Mesothelial cell of epicardium (in vitro differentiated cells): ENCODE measurements at places on chromosomes 3 and 15.

DNA sequence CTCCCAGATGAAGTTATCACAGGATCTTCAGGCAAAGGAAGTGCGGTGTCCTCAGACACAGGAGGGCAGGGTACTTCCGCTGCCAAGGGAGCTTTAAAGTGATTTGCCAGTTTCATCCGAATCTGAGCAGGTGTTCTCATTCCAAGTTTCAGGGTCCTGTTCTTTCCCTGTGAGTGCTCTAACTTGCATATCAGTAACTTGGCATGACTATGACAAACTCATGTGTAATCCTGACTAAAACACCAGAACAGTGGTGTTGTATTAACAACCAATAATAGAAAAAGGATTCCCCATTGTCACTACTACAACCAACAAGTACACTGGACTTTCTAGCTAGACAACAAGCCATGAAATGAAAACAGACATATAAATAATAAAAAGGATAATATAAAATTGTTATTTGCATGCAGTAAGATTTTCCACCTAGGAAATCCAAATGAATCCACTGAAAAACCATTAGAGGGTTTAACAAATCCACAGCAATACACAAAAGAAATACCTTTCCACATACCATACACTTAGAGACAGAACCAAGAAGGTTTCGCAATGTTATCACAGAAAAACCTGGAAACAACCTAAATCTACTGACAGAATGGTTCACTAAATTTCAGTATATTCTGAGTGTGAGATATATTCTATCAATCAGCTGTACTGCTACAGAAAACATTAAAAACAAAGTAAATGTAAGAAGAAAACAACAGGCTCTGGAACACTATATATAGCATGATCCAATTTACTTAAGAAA lies 40.9 kb upstream of the RPL35A start:
- H3K27ac ChIP-seq = no peak overlapping the region
- H3K27me3 ChIP-seq = no peaks in the 10 kb centered on the region
- no peaks in the 10 kb centered on the region for H3K36me3 ChIP-seq
- no peak overlapping the region for H3K4me3 ChIP-seq
- no peak for DNase-seq

GRCh38 chr3:141860086-141860669 lies 16.3 kb upstream of the ATP1B3 start:
- DNase-seq = no peak
- no peak overlapping the region for H3K4me3 ChIP-seq
- H3K27me3 ChIP-seq = no peaks in the 10 kb centered on the region

GRCh38 chr3:14460342-14461005 lies 58.1 kb downstream of the SLC6A6 start:
- peaks cover 3% of the 10 kb centered on the region for H3K4me1 ChIP-seq
- no peak overlapping the region for H3K4me3 ChIP-seq
- no peak overlapping the region for H3K27ac ChIP-seq
- H3K27me3 ChIP-seq = no peaks in the 10 kb centered on the region
- peaks cover 8% of the 10 kb centered on the region for H3K36me3 ChIP-seq
- DNase-seq = no peak

GRCh38 chr3:122184591-122184929 lies 1.1 kb downstream of the CASR start:
- no peak for DNase-seq
- no peaks in the 10 kb centered on the region for H3K36me3 ChIP-seq
- peaks cover 8% of the 10 kb centered on the region for H3K4me1 ChIP-seq
- H3K4me3 ChIP-seq = peak overlapping the region; percentile 40

DNA sequence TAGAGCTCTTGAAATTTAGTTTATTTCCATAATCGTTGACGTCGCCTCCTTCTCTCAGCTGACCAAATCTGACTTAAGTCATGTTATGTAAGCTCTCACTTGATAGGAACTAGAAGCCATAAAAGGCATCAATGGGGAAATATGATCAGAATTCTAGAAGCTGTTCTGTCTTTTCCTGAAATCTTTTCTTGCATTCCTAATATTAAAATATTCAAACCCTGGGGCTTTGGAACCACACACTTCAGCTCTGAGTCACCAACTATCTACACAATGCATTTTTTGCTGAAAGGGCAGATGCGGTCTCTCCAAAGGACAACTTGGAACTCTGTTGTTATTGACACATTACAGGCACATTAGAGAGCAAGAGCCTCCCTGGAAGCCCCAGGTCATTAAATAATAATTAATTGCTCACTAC lies 91.3 kb downstream of the LARS2 start:
- peaks cover 44% of the 10 kb centered on the region for H3K36me3 ChIP-seq
- no peak overlapping the region for H3K27ac ChIP-seq

DNA sequence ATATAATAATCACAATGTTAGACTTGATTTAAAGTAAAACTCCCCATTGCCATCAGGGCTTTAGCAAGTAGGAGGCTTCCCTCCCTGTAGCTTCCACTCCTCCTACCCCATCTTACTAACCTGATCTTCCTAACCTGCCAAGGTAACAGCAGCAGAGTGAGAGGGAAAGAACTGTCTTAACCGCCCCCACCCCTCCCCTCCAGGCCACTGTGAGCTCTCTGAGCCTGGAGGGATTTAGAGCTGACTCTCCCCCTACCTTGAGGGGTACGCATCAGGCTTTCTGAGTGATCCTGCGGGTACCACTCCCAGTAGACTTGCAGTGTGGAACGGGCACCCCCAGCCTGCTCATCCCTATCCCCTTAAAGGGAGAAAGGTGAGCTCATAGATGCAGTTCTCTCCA lies 11.4 kb upstream of the PRSS50 start:
- no peaks in the 10 kb centered on the region for H3K36me3 ChIP-seq
- H3K4me3 ChIP-seq = no peak overlapping the region
- peaks cover 16% of the 10 kb centered on the region for H3K4me1 ChIP-seq
- H3K27ac ChIP-seq = no peak overlapping the region
- DNase-seq = no peak

DNA sequence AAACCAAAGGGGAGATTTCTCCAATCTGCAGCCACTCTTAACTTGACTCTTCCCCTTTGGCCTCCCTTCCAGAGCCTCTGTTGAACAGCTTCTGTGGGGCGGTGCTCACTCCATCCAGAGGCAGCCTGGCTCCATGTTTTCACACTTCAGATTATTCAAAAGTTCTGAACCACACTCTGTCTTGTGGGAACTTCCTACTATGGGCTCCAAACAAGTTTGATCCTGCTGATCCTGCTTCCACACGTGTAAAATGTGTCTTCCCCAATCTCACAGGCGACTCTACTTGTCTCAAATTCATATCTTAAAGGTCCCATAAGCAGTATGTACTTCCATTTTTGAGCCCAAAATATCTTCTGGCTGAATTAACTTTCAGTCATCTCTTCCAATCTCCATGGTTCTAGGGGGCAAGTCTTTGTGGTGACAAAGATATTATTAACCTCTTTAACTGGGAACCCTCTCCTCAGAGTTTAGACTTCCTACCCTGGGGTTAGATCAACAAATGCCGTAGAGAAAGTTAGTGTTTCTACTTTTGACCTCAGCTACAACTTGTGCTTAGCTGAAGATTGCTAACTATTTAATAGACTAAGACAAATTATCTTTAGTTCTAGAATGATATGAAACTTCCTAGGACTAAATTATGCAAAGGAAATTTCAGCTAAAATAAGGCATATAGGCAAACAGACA lies 176.3 kb upstream of the BCL6 start:
- H3K27ac ChIP-seq = peak overlapping the region; percentile 14
- DNase-seq = no peak
- peaks cover 1% of the 10 kb centered on the region for H3K36me3 ChIP-seq
- no peak overlapping the region for H3K4me3 ChIP-seq
- peaks cover 32% of the 10 kb centered on the region for H3K4me1 ChIP-seq

GRCh38 chr3:70516076-70516475 lies 203.6 kb upstream of the MDFIC2 start:
- no peaks in the 10 kb centered on the region for H3K36me3 ChIP-seq
- H3K27ac ChIP-seq = no peak overlapping the region
- no peaks in the 10 kb centered on the region for H3K27me3 ChIP-seq
- no peak overlapping the region for H3K4me3 ChIP-seq
- no peak for DNase-seq
- H3K4me1 ChIP-seq = peaks cover 31% of the 10 kb centered on the region

DNA sequence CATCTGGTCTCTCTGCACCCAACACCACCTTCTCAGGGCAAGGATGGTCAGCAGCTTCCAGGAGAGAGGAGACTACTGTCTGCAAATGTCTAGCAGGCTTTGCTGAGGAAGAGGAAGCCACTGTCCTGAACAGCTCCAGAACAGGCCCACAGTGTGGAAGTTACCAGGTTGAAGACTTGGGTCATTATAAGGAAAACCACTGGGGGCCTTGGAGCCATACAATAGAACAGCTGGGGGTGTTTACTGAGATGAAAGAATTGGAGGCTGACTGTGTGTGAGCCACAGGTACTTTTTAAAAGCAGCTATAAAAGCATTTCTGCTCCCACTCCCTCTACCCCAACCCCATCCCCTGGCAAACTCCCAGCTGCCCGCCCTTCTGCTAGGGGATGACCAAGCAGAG lies 24.2 kb downstream of the SRGAP3 start:
- H3K4me1 ChIP-seq = peaks cover 49% of the 10 kb centered on the region
- H3K27ac ChIP-seq = no peak overlapping the region
- H3K27me3 ChIP-seq = peaks cover 1% of the 10 kb centered on the region
- DNase-seq = no peak
- peaks cover 4% of the 10 kb centered on the region for H3K36me3 ChIP-seq

DNA sequence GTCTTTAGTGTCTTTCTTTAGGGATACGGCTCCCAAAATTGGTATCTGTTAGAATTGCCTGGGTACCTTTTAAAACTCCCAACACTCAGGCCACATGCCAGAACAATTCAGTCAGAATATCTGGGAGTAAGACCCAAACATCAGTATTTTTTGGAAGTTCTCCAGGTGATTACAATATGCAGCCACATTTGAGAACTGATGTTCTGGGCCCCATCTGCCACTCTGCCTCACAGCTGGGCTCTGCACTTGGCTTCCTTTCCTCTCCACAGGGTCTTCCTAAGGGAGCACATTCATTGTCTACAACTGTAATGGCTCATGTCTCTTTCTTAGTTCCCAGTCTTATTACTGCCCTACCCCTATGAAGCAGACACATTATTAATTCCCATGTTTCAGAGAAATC lies 394.5 kb downstream of the MFSD1 start:
- H3K4me3 ChIP-seq = no peak overlapping the region
- peaks cover 3% of the 10 kb centered on the region for H3K4me1 ChIP-seq
- peaks cover 67% of the 10 kb centered on the region for H3K27me3 ChIP-seq
- no peak overlapping the region for H3K27ac ChIP-seq
- DNase-seq = no peak

DNA sequence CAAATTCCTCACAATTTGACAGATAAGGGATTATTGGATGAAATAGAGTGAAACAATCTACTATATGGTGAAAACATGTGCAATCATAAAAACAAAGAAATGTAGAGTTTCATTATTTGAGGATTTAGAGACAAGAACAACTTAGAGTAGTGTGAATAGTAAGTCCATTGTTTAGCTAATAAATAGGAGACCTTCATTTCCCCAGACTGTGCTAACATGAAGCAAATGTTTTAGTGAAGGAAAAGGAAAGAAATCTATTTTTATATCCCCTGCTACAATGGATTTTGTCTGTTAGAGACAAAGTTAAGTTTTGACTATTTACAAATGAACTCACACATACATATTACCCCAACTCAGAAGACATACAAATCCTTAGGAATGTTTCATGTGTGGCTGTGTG lies 77.8 kb downstream of the EFL1 start:
- no peak for DNase-seq
- no peaks in the 10 kb centered on the region for H3K27me3 ChIP-seq
- no peak overlapping the region for H3K27ac ChIP-seq
- peaks cover 2% of the 10 kb centered on the region for H3K36me3 ChIP-seq
- H3K4me3 ChIP-seq = no peak overlapping the region

DNA sequence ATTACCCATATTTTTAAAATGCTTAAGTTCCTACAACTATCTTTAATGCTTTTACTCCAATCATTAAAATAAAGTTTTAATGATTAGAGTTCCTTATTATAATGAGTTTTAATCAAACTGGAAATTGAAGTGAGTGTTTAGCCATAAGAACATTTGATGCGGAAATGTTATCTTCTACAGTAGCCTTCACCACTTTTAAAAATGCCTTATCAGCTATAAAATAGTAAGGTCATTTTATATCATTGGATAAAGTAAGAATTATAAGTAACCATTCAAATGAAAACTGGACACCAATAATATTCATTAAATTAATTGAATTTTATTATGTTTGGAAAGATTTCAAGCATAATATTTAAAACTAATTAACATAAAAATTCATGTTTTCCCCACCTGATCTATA lies 825.0 kb upstream of the ROBO1 start:
- peaks cover 5% of the 10 kb centered on the region for H3K27me3 ChIP-seq
- no peaks in the 10 kb centered on the region for H3K36me3 ChIP-seq
- H3K4me1 ChIP-seq = no peaks in the 10 kb centered on the region
- H3K4me3 ChIP-seq = no peak overlapping the region

DNA sequence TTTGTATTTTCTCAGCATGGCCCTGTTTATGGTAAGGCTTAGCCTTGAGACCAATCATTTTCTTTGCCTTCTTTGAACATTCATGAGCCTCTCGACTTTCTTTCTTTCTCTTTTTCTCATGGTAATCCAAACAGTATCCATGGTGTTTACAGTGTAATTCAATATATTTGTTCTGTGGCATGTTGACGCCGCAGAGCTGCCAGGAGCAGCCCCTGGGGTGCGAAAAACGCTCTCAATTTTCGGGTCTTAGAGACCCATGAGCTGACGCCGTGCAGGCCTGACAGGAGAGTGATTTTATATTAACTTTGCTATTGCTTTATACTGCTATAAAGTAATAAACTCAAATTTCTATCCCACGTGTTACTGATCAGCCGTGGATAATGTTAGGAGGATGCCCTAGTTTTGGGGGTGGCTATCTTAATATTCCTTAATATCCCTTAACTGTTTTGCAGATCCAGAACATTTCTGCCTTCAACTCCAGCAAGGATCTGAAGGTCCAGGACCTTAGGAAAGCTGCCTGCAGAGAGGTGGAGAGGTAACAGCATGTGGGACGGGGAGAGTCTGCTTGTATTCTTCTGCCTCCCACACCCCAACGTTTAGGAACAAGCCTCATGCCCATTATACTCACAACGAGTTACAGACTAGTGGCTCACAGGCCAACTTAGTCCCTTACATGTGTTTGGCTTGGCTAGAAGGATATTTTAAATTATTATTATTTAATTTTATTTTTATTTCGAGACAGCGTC lies 29.3 kb upstream of the MYO1E start:
- H3K27me3 ChIP-seq = peaks cover 4% of the 10 kb centered on the region
- H3K4me3 ChIP-seq = no peak overlapping the region
- DNase-seq = no peak
- no peak overlapping the region for H3K27ac ChIP-seq

GRCh38 chr15:48730506-48730905 lies 80.4 kb downstream of the CEP152 start:
- no peaks in the 10 kb centered on the region for H3K27me3 ChIP-seq
- peaks cover 28% of the 10 kb centered on the region for H3K36me3 ChIP-seq
- H3K4me3 ChIP-seq = no peak overlapping the region
- no peak for DNase-seq

- no peaks in the 10 kb centered on the region for H3K4me1 ChIP-seq
- H3K4me3 ChIP-seq = no peak overlapping the region
- DNase-seq = peak; percentile 24
- H3K27me3 ChIP-seq = peaks cover 26% of the 10 kb centered on the region
- H3K36me3 ChIP-seq = no peaks in the 10 kb centered on the region
- no peak overlapping the region for H3K27ac ChIP-seq
These were observed 13.2 kb downstream of the PRR23E start for GRCh38 chr3:127206154-127206553.
